ENCODE measurements at places on chromosomes 13 and 19.
A peak's percentile ranks its signal among the peaks of the same experiment; 100 is the strongest.

- DNase-seq = peak; percentile 52
Measured at GRCh38 chr13:73065665-73066340, 7.0 kb downstream of the KLF5 start.

DNA sequence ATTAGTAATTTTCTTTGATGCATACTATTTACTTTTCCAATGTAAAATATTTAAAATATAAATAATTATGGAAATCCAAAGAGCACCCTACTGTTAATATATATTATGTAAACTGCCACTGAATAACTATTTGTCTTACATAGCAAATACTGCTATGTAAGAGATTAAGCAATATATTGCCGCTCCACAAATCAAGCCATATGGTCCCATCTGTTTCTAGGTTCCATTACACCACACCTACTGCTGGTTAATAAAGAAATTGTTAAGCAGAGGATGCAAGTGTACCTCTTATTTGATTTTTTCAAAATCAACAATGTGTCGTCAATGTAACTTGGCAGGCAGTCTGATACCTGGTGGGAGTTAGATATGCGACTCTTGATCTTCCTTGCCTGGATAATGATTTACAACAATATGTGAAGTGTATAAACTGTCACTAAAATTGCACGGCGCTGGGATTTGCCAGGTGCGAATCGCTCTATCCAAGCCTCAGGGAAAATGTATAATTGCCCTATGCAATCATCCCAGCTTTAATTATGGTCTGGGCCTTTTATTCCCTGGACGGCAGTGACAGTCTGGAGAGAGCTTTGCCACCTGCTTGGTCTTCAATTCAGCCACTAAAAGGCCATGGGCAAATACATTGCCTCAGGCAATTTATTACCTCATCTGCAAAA lies 16.0 kb downstream of the SMAD9 start:
- DNase-seq = peak; percentile 72

GRCh38 chr13:80033951-80034350 lies 307.0 kb downstream of the SPRY2 start:
- DNase-seq = no peak

DNA sequence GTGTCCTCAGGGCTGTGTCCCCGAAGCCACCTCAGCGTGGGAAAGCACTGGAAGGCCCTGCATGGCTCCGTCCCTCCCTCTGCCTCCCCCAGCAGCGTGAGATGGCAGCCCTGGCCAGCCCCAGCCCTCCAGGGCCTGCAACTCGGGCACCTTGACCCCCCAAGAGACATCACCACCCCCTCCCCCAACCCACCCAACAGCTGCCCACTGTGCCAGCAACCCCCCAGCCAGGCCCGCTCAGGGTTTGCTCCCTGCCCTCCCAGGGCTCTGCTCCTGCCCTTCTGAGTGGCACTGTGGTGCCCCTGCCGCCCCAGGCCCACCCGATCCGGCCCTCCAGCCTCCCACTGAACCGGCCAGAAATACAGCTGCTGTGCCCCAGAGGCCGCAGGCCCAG lies 1.5 kb upstream of the ASPDH start:
- DNase-seq = no peak

GRCh38 chr13:31807090-31807541 lies 67.8 kb downstream of the RXFP2 start:
- DNase-seq = no peak

DNA sequence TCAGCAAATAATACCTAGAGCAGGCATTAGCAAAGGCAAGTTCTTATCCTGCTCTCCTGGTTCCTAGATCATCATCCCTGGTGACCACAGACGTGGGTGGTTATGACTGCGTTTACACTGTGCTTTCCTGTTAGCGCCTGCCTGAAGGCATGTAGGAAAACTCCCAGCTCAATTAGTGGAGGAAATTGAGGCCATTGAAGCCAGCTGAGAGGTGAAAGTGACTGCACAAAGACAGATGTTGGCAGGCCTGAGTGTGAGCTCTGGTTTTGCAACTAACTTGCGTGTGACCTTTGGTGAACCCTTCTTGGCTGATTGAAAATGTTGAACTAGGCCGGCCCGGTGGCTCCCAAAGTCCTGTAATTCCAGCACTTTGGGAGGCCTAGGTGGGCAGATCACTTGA lies 17.5 kb upstream of the NWD1 start:
- no peak for DNase-seq

GRCh38 chr13:29799041-29799440 lies 51.4 kb downstream of the UBL3 start:
- no peak for DNase-seq

GRCh38 chr13:98571955-98572662 lies 4.8 kb downstream of the STK24 start:
- DNase-seq = peak; percentile 99

DNA sequence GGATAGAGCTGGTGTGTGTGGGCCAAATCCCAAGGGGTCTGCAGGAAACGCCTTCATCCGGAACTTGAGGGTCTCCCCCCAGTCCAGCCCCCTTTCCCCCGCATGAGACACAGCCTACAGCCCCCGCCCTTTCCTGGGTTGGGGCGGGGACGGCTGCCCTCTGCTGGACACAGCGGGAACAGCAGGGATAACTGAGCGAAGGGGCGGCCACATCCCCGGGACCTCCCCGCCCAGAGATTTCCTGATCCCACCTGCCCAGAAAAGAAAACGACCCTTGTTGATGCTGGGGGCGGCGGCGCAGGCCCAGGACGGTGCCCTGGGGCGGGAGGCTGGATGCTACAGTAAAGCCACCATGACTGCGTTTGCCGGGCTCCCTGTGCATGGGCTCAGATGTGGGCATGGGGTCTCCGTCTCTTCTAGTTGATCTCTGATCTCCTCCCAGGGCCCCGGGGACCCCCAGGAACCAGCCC lies 14.2 kb downstream of the ONECUT3 start:
- no peak for DNase-seq

DNA sequence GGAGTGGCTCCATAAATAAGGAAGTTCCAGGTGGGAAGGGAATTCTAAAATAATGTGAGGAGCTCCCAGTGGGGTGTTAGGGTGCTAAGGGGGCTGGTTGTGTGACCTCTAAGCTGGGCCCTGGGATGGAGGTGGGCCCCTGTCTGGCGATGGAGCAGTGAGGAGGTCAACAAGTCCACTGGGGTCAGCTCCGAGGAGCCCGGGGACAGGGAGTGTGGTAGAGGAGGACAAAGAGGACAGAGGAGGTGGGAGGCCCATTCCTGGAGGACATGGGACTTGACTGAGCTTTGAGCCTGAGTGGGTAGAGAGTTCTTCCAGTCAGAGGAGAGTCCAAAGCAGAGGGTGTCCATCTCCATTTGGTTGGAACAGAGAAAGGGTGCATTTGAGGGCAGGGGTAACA lies 390.2 kb downstream of the TSHZ3 start:
- no peak for DNase-seq

- peak; percentile 93 for DNase-seq
Measured at GRCh38 chr13:107545946-107546502, 669.3 kb downstream of the LIG4 start.

Measured in DMS79 treated with DMSO at 0.1 percent for 48 hours (cell line).